Activated naive CD8-positive, alpha-beta T cell treated with anti-CD3 and anti-CD28 coated beads for 36 hours (primary cell): ENCODE measurements at places on chromosomes 16 and 17.

GRCh38 chr17:10130677-10131076 is 67.7 kb downstream of the GAS7 start:
- no peak for DNase-seq

- no peak for DNase-seq
Measured at GRCh38 chr16:83400234-83400633, 407.5 kb upstream of the HSBP1 start.

- DNase-seq = peak; percentile 84
Measured at GRCh38 chr16:68520649-68521086, 18.4 kb upstream of the ZFP90 start.

- peak; percentile 55 for DNase-seq
Measured at GRCh38 chr17:62627904-62628633, 599 bp downstream of the MRC2 start.

DNA sequence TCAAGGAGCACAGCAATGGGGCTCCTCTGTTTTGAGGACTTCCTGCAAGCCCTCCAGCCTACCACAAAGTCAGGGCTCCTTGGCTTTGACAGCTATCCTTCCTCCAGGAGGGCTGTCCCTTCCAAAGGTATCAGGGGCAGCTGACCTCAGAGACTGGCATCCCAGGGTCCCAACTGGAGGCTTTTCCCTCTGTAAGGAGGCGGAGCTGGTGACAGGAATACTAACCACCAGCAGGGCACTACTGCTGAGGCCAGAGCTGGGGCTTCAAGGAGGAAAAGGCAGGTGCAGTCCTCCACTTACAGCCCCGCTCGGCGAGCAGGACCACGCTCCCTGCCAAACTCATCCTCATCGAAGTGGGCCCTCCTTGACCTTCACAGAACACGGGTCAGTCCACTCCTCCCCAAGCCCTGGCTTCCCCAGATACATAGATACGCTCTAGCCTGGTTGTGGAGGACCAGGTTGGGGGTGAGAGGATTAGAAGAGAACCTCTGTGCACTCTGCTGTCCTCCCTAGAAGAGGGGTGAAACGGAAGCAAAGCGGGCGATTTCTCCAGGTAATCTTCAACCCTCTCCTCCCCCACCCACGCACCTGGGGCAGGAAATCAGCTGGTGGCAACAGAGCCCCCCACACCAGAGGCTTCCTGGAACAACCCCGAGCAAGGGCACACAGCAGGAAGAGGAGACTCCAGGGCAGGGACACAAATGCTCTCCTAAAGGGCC is 20.5 kb downstream of the ST3GAL2 start:
- DNase-seq = peak; percentile 61

DNA sequence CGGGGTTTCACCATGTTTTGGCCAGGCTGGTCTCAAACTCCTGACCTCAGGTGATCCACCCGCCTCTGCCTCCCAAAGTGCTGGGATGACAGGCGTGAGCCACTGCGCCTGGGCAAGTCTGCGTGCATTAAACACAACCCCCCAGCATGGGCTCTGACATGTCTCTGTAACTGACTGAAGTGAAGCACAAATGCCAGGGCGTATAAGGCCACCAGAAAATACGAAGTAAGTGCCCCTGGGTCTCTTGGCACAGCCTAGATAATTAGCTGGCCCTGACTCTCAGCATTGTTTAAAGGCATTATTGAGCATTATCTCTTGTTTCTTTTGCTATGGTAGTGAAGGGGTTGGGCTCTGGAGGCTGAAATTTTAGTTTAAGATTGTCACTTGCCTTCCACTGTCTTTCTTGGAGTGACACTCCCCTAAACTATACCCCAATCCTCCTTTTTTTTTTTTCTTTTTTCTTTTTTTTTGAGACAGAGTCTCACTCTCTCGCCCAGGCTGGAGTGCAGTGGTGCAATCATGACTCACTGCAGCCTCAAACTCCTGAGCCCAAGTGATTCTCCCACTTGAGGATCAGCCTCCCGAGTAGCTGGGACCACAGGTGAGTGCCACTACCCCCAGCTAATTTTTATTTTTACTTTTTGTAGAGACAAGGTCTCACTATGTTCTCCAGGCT is 8.2 kb upstream of the SEC14L1 start:
- no peak for DNase-seq

DNA sequence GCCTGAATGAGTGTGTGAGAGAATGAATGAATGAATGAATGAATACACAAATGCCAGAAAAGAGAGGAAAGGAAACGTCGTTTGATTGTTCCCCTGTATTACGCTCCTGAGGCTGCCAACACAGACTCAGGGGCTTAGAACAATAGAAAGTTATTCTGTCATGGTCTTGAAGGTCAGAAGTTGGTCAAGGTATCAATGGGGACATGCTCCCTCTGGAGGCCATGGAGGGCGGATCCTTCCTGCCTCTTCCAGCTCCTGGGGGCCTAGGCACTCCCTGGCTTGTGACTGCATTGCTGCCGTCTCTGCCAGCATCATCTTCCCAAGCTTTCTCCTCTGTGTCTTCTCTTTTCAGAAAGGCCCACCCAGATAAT is 1.5 kb upstream of the SLC38A8 start:
- DNase-seq = no peak
